ENCODE measurements at places on chromosomes 2 and 18.

- no peak for DNase-seq
Observed at GRCh38 chr2:171334946-171335345, 98.8 kb downstream of the METTL8 start.

- DNase-seq = no peak
Observed at GRCh38 chr2:11286323-11286722, 58.1 kb downstream of the ROCK2 start.

DNA sequence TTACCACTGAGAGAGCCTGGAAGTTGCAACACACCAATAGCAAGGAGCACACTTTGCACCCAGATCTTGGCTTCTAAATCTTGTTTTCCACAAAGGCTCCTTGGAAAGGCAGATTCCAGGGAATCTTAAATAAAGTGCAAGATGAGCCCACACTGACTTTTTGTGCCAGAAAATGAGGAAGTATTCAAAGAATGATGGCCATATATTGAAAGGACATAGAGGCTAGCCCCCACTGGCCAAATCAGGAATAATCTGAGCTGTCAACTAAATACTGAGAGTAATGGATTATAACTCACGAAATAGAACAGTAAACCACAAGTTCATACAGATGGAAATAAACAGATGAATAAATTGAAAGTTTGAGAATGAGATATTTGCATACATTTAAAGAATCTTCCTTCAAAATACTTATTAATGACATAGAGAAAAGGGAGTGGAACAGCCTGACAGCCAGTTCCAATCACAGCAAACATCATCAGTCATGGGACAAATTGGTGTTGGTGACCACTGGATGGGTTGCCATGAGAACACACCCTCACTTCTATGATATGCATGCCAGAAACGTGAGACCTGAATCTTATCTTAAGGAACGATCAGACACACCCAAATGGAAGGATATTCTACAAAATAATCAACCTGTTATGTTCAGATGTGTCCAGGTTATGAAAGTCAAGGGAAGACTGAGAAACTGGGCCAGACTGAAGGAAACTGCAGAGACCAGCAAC is 12.2 kb upstream of the ACKR3 start:
- DNase-seq = no peak

- no peak for DNase-seq
Observed at GRCh38 chr2:186399082-186399644, 86.9 kb upstream of the ZC3H15 start.

DNA sequence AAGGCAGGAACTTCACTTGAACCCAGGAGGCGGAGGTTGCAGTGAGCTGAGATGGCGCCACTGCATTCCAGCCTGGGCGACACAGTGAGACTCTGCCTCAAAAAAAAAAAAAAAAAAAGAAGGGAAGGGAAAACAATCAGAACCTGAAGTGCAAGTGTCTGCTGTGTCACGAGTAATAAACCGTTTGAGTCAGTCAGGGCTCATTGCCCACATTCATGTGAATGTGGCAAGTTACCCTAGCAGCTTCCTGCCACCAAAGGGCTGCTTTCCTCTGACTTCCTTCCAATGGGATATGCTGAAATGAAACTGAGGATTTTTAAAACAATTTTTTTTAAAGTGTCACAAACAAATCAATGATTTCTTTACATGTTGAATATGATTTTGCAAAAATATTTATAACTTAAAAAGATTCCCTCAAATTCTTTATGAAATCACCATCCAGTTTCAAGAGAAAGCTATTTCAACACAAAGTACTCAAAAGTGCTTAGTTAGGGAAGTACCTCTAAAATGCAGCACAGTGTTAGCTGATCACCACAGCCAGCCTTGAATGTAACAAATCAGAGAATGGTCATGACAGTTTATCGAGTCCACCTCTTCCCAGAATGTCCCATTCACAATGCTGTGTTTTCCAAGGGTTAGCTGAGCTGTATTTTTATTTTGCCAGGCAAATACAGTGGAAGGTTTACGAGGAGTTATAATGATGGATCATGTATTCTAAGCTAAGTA is 36.4 kb downstream of the WDSUB1 start:
- DNase-seq = no peak

- DNase-seq = no peak
Observed at GRCh38 chr18:8901019-8901418, 195.7 kb downstream of the MTCL1 start.

- DNase-seq = no peak
Observed at GRCh38 chr18:13696961-13697360, 29.4 kb downstream of the FAM210A start.

- DNase-seq = no peak
Observed at GRCh38 chr2:101185656-101186055, 34.5 kb upstream of the TBC1D8 start.

- no peak for DNase-seq
Observed at GRCh38 chr2:72780477-72780876, 45.4 kb downstream of the EXOC6B start.

DNA sequence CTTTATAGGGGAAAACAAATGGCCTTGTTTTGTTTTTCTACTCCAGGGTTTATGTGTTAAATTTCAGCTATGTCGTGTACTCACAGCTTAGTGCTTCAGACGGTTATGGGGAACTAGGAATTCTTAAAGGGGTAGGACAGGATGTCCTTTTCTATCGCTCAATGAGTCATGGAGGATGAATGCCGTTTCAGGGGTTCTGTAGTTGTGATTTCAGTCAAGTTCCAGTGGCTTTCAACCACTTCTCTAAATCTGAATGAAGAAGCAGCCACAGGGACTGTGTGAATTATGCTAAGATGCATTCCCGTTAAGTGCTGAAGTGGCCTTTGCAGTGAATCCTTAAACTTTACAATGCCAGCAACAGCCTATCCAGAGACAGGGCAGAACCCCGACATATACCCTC is 1231.7 kb upstream of the ZEB2 start:
- no peak for DNase-seq

GRCh38 chr18:20963027-20963426 is 148.6 kb downstream of the ROCK1 start:
- no peak for DNase-seq

- DNase-seq = no peak
Observed at GRCh38 chr18:13641551-13642439, 84.6 kb downstream of the FAM210A start.

DNA sequence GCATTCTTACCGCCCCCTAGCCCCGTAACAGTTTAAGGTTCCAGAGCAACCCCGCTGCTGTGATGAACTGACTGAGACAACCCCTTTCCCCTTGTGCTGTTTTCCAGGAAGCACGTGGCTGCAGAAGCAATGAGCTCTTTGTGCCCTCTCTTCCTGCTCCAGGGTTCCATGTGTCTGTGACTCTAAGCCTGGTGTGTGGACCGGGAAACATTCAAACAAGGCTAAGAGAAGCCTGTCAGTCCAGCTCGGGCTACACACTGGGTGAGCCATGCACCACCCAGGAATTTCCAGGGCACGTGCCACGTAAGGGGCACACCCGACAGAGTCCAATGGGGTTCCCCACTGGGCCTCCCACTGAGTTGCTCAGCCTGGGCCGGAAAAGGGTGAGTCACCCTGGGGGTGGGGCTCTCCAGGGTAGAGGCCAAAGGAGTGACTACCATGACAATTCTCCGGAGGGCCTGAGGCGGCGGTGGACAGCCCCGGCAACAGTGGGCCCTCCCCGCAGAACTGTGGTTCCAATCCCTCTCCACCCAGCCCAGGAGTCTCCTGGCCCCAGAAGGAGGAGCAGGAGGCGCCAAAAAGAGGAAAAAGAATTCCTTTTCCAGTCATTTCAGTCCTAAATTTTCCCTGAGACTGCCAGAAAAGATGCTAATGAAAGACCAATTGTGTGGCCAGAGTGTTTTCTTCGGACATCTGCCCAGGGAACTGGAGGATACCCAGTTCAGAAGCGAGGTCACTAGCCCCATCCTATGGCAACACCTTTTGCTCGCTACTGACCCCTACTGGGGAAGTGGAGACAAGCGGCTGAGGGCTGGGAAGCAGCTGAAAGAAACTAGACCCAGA is 157.8 kb upstream of the SLC1A4 start:
- peak; percentile 76 for DNase-seq

DNA sequence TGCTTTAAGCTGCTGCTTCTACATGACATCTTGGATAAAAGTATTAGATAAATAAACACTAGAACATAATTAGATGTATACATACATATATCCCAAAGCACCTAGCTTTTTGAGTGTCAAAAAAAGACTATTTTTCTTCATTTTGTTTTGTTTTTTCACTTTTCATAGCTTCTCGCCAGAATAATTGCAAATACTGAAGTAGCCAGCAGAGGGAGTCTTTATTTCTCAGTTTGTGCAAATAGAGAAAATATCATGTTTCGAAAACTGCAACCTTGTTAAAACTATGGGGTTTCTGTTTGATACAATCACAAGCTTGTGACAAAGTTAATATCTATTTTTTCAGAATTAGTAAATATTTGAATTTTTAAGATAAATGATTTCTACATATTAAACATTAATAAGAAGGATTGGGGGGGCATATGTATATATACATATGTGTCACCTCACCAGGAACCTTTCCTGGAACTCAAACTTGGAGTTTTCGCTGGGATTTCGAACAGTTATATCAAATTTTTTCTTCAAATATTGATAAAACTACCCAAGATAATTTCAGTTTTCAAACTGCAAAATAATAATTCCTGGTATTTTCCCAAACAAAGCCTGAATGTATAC is 61.0 kb downstream of the GRB14 start:
- no peak for DNase-seq

DNA sequence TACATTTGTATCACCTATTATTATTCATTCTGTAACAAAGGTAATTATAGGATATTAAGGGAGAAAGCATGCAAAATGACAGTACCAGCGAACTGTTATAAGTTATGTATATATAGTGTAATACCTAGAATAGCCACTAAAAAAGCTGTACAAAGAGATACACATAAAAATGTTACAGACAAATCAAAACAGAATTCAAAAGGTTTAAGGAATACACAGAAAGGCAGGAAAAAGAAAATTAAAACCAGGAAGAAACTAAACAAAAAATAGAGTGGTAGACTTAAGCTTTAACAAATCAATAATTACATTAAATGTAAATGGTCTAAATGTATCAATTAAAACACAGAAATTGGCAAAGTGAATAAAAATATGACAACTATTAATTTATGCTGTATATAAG is 176.4 kb upstream of the REV1 start:
- no peak for DNase-seq

- no peak for DNase-seq
Observed at GRCh38 chr2:72994282-72994990, 77.1 kb downstream of the SFXN5 start.

GRCh38 chr18:58196881-58197872 is 153.2 kb downstream of the NEDD4L start:
- DNase-seq = no peak

DNA sequence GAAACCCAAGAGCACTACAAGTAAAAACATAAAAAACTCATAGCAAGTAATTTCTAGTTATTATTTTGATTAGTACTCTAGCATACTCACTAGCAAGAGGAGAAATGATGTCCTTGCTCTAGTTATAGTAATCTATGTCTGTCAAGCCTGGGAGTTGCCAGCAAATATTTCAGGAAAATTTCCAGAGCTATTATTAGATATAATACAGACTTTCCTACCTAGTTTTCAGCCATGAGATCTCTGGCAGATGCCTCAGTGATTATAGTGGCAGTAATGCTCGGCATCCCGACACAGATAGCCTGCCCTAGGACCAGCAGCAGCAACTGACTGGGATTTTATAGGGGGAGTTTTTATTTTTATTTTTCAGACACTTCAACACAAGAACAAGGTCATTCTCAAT is 224.4 kb downstream of the ZNF385B start:
- no peak for DNase-seq

DNA sequence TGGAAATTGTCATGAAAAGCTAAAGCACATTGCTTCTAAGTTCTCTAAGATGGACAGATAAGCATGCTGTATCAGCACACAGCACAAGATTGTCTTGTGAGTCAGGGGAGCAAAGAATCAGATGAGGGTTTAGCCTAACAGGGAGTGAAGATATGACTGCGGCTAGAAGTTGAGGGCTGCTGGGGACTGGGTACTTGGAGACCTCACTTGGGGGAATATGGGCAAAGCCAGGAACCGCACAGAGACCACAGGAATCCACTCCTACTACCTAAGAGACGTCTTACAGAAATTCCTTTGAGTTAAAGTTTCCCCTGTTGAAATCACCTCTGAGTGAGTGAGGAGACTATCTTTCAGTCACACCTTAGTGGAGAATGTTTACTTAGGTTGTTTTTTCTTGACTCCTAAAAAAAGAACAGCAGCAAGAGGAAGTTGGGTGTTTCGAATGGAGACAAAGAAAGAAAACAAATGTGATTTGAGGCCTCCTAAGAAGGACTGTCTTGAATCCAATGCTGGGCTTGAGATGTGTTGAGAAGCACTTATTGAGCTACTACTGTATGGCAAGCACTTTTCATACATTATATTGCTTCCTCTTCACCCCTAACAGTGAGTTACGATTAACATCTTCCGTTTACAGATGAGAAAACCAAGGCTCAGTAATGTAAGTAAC is 100.7 kb downstream of the ANKRD44 start:
- peak; percentile 73 for DNase-seq

GRCh38 chr2:152370783-152371182 is 35.8 kb downstream of the FMNL2 start:
- no peak for DNase-seq

GRCh38 chr2:10324095-10324832 is 21.6 kb downstream of the HPCAL1 start:
- DNase-seq = no peak

GRCh38 chr2:219448099-219448775 is 13.6 kb downstream of the SPEG start:
- DNase-seq = no peak

DNA sequence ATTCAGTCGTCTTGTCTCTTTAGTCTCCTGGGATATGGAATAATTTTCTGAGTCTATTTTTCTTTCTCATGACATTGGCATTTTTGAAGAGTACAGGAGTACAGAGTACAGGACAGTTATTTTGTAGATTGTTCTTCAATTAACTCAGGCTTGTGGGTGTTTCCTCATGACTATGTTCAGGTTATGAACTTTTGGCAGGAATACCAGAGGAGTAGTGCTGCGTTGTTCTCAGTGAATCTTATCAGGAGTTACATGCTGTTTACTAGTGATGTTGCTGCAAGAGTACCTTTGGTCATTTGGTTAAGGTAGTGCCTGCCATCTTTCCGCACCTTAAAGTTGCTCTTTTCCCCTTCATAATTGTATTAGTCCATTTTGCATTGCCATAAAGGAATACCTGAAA is 41.3 kb upstream of the AGFG1 start:
- DNase-seq = no peak

DNA sequence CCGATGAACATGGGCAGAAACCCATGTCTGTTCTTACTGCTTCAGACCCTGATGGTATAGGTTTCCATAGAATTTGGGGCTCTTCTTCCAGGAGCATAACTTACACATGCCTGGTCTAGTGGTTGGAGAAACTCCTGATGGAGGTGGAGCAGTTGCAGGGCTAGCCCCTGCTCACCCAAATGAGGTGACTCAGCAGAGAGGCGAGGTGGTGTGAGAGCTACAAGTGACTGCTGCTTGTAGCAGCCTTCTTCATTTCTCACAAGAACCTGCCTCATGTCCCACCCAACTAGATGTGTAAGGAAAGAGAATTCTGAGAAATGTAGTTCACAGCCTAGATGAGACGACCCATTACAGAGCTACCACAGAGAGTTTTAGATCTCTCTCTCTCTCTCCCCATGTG is 105.3 kb downstream of the ZNF407 start:
- DNase-seq = no peak

All from stimulated activated CD8-positive, alpha-beta memory T cell treated with anti-CD3 and anti-CD28 coated beads, Interleukin-7, amount 100 ng/mL, for 48 hours (primary cell).